Fibroblast of skin of right biceps (primary cell): ENCODE measurements at places on chromosomes 12 and 14.

- no peak for DNase-seq
Measured at GRCh38 chr12:50022903-50023302, 2.4 kb downstream of the RACGAP1 start.

DNA sequence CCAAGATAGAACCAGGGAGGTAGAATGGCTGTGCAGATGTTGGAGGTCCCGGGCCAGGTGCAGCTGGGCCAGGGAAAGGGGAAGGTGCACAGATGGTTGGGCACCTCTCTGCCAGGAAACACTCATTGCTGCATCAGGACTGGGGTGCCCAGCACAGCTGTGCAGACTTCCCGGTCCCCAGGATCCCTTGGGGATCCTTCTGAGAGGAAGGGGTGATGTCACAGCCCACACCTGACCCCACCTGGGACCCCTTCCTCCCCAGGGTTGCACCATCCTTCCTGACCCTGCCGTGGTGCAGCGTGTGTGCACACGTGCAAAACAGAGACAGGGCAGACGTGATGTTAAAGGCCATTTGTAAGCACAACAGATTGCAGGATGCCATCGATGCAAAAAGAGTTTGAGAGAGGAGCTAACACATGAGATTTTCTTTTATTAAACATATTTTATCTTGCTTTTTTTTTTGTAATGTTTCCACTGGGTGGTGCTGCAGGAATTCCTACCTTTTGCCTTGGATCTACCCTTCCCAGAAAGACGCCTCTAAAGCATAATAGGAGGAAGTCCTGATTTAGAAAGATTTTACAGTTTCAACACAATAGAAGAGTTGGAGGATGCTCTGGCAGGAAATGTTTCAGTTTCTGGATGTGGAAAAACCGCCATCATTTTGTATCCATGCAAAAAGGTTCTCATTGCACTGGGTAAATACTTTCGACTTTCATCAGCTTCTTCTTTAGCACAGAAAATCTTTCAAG lies 14.8 kb downstream of the ELK3 start:
- no peak for DNase-seq

- no peak for DNase-seq
Measured at GRCh38 chr14:103149351-103150237, 26.3 kb downstream of the TNFAIP2 start.

DNA sequence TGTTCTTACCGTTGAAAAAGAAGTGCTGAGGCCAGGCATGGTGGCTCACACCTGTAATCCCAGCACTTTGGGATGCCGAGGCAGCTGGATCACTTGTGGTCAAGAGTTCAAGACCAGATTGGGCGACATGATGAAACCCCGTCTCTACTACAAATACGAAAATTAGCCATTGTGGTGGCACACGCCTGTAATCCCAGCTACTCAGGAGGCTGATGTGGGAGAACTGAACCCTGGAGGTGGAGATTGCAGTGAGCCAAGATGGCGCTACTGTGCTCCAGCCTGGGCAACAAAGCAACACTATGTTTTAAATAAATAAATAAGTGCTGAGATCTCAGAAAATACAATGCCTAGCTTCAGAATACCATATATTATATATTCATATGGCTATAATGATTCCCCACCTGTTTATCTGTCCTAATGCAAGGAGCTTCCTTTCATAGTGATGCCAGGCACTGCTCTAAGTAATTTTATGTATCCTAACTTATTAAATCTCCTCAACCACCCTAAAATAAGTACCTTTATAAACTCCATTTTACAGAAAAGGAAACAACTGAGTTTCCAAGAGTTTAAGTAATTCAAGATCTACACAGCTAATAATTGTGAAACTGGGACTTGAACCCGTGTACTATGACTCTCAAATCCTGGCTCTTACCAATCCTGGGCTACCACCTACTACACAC lies 7.3 kb downstream of the PHLDA1 start:
- no peak for DNase-seq

DNA sequence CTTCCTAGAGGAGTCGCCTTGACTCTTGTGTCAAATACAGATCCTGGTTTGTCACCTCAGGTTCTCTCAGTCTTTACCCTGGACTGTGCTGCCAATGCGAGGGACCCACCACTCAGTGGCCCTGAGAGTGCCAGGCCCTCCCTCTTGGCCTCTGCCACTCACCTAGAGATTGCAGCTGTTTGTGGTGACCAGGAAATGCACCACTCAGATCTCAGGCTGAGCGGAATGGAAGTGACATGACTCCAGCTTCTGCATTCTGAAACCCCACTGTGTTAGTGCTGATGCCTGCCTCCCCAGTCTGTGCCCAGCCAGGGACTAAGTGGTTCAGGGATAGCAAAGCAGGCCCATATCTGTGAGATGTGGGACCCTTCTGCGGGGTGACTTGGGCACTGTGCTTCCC lies 27.8 kb upstream of the NEDD1 start:
- peak; percentile 27 for DNase-seq

- peak; percentile 83 for DNase-seq
Measured at GRCh38 chr12:27277846-27278260, 33.8 kb downstream of the STK38L start.

GRCh38 chr12:27289414-27289813 lies 43.2 kb upstream of the BMAL2 start:
- DNase-seq: no peak

DNA sequence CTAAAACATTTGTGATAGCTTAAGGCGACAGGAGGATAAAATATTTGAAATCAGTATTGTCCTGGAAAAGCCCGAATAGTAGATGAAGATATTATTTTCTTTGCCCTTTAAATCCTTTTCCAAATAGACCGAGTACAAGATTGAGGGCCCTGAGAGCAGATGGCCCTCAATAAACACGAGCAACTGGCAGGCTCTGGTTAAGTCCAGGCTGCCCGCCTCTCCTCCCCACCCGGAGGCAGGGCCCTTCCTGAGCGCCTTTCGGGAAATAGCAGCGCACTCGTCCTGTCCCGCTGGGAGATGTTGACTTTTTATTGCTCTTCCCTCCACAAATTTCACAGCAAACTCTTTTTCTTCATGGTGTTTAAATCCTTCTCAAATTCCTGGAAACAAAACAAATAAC lies 50.8 kb upstream of the MAX start:
- no peak for DNase-seq

GRCh38 chr12:53097207-53097563 lies 282 bp upstream of the IGFBP6 start:
- DNase-seq: peak; percentile 46

GRCh38 chr12:8031872-8032241 lies 659 bp upstream of the FOXJ2 start:
- peak; percentile 18 for DNase-seq

GRCh38 chr14:100900837-100901390 lies 2.6 kb downstream of the RTL1 start:
- DNase-seq: no peak

GRCh38 chr14:21068521-21069387 lies 1.4 kb upstream of the ARHGEF40 start:
- peak; percentile 72 for DNase-seq

GRCh38 chr12:108935159-108935763 lies 55.4 kb downstream of the DAO start:
- DNase-seq: no peak

- peak; percentile 66 for DNase-seq
Measured at GRCh38 chr14:103624860-103625259, 4.2 kb upstream of the KLC1 start.

- no peak for DNase-seq
Measured at GRCh38 chr12:103503546-103504480, 8.0 kb upstream of the C12orf42 start.

DNA sequence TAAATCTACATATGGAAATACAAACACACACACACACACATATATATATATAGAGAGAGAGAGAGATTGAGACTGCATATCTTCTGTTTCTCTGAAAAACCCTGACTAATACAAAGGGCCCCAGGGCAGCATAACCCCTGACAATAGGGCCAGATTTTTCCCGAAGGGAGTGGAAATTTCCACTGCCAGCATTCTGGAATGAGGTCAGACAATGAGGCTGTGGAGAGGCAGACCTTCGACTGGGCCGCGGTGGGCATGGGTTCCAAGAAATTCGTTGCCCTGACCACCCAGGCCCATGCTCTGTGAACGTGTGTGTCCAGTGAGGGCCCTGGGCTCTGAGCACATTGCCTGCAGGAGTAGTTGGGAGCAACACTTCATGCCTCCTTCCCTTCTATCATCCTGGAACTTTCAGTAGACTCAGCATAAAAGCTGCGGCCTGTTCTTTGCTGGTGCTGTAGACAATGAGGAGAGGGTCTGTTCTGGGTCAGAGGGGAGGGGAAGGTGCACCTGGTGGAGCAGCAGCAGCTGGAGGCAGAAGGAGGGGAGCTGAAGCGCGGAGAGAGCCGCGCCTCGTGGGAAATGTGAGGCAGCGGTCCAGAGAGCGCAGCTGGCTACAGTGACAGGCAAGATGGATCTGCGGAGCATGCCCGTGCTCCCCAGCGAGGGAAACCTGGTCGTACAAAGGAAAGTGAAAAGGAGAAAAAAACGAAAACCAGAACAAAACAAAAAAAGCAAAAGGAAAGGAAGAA lies 25.6 kb upstream of the CCDC60 start:
- no peak for DNase-seq

DNA sequence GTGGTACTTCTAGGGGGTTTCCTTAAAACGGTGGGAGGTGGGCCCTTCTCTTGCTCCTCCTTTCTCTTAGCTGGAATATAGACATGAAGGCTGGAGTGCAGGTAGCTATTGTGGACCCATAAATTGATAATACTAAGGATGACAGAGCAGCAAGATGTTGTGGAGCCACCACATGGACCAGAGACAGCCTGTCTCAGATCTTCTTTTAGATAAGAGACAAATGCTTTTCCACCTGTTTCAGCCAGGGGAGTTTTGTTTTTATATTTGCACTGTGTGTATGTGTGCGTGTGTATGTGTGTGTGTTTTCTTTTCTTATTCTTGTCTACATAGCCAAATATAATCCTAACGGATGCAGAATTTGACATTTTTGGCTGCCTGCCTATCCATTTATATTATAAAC lies 62.9 kb upstream of the HIF1A start:
- no peak for DNase-seq

- DNase-seq: peak; percentile 3
Measured at GRCh38 chr14:28468191-28469151, 298.1 kb upstream of the FOXG1 start.

DNA sequence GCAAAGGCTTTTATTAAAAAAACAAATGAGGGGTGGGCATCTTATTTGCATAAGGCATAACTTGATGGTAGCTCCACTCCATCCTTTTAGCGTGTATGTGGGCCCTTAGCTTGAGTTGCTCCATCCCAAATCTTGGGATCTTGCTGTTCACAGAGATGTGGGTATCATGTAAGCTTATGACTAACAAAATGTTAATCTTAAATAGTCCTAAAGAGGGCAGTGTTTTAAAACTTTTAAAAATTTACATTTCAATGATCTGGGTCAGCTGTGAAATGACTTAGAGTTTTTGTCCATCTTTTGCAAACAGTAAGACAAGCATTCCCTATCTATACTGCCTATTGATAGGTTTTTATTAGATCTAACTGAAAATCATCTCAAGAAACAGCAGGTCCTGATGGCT lies 86.0 kb downstream of the SLCO1A2 start:
- no peak for DNase-seq

DNA sequence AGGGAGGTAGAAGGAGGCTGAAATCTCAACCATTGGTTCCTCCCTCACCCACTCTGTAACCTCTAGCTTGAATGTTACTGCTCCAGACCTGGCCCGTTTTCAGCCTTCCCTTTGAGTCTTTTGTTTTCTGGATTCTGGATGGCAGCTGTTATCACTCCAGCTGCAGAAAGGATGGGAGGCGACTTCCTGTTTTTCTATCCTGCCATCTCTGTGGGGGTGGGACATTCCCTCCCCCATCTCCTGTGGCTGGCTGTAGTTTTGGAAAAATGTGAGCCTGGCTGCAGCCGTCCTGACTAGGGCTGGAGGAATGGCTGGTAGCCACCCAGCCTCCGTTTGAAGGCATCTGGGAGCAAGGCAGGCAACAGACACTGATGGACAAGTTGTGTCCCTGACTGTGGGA lies 2.9 kb upstream of the PPFIBP1 start:
- peak; percentile 76 for DNase-seq

- no peak for DNase-seq
Measured at GRCh38 chr14:55332654-55333570, 61.7 kb downstream of the FBXO34 start.

DNA sequence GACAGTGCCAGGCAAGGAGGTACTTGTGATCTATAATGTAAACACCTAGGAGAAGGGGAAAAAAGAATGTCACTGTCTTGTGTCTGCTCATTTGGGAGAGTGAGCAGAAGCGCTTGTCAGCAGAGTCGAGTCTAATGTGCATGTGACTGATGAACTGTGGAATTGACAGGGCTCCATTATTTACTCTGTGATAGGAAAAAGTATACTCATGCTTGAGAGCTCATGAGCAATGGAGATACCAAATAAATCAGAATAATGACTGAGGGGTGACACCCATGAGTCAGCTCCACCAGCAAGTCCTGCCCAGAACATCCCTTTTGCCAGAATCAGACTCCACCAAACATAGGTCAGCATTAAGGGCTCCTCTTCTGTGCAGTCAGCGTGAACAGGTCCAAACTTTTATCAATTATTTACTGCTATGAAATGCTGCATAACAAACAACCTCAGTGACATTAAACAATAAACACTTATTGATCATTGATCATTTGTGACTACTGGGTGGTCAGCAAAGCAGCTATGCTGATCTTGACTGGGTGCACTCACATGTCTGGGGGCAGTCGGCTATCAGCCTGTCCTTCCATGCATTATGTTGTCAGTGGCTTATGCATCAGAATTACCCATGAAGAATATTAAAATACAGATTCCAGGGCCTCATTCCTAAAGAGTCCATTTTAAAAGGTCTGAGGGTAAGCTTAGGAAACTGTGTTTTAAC lies 29.2 kb upstream of the WSCD2 start:
- DNase-seq: no peak

DNA sequence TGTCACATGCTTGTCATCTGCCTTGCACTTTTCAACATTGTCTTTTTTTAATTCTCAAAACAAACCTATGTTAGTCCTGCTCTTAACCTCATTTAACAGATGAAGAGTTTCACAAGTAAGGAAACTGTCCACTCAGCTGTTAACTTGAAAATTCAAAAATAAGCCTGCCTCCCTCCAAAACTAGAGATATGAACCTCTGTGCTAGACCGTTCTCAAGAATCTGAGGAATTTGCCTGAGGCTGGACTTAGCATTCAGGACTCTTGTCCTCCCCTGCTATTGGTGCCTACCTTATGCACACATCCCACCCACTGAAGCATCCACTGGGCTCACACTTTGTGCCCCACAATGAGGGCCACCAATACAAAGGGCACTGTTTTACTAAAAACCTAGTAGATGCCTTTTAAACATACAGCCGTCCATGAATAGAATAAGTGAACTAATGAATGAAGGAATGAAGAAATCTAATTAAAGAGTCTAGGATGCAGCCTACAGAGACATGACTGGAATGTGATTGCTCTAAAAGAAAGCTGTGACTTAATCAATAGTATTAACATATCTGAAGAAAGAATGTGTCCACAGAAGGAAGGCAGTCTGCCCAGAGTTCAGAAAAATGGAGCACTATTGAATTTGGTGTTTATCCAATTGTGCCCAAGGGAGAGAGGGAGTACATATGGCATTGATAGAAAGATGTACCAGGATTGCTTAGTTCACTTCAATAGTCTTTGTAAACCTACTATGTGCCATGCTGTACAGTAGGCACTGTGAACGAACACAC lies 238.5 kb downstream of the SPTSSA start:
- no peak for DNase-seq

GRCh38 chr14:97977651-97978261 lies 1180.6 kb downstream of the VRK1 start:
- DNase-seq: peak; percentile 71

- DNase-seq: peak; percentile 91
Measured at GRCh38 chr14:95519699-95520098, 3.2 kb upstream of the SYNE3 start.
